GM13976 (cell line): ENCODE measurements at places on chromosomes 6 and 20.

GRCh38 chr6:154306696-154307095 is 49.9 kb downstream of the IPCEF1 start:
- DNase-seq = no peak

DNA sequence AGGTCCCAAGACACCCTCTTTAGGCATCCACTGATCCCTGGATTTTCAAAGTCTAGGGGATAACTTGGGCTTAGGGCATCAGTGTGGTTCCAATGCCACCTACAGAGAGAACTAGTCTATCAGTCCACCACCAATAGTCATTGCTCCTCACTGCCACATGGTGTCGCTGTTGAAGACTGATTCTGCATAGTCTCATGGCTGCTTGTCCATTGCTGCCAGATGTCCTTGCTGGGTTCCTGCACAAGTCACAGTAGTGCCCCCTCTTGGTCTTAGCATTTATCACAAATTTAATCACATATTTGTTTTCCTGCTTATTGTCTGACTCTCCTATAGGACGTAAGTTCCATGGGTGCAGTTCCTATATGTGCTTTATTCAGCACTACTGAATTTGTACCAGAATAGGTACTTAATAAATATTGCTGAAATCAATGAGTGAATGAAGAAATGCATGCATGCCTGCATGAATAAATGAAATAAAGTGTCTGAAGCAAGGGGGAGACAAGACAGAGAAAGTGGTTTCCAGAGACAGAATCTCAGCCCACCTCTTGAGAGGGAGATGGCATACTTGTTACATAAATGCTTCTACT is 45.9 kb upstream of the RALY start:
- peak; percentile 43 for DNase-seq

DNA sequence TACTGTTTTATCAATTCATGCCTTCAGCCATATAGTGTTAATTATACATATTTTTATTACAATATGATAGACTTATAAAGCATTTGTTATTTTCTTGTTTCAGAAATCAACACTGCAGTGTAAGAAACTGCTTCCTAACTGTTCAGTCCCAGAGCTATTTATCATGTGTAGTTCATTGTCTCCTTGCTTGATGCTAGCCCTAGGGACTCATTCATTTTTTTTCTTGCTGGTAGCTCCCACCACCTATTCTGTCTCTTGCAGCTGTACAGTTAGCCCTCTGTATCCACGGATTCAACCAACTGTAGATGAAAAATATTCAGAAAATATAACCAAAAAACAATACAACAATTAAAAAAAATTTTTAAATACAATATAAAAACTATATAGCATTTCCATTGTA is 121.3 kb downstream of the STXBP5 start:
- no peak for DNase-seq

DNA sequence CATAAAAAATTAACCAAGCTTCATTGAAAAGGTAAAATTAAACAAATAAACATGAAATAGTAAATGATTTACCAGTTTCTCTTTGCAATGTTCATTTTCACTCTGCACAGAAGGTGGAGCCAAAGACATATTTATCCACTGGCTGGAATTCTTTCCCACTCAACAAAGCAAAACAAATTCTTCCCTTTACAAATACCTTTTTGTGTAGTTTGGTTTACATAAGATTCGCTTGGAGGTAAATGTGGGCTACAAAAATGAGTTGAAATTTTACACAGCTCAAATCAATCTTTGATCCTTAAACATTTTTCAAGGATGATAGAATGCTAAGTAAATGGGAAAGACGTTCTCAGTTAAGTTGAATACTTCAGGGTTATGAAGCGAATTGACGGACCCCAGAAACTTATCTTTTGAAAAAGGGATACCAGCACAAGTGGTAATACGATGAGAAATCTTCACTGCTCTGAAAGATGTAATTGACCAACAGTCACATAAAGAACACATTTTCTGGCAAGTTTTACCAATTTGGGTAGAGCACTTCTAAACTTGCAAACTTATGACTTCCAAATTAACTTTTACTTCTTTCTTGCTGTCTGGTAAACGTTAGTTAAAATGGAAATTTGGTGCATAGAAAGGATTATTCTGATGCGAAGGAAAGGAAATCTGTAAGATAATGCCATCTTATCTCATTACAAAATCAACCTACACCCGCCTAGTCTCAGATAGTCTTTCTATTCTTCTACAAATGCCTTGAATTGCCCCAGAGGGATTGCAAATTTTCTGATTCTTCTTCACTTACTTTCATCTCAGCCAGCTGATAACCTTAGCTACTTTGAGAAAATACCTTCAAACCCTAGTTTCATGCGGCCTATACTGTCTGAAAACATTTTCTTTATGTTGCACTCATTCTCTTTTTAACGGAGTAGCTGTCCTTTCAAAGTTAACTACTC is 4.7 kb upstream of the GJA1 start:
- no peak for DNase-seq

DNA sequence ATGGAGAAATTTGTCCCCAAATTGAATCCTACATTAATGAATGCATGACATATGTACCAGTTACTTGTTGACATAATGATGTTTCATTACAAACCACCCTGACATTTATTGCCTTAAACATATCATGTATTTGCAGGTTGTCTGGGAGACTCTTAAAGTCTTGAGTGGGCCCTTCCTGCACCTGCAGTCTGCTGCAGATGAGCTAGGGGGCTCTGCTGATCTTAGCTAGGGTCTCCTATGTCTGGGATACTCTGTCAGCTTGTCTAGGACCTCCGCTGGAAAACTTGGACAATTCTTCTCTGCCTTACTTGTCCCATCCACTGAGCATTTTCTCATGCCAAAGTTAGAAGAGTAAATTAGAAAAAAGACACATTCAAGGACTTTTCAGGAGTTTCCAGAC is 581.6 kb downstream of the HAO1 start:
- no peak for DNase-seq

DNA sequence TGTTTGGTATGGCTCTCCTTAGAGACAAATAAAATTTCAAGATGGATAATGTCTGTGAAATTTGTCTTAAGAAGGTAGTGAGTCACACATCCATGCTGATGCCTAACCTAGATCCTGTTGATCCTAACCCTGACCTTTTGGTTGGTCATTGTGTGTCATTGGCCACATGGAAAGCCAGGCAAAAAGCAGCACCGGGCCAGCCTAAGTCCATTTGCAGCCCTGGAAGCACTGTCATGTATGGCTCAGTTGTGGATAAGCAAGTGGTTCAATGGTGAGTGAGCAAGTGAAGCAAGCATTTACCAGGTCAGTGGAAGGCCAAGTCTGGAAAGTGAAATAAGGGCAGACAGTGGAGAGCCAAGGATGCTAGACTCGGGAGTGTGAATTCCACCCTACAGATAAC is 12.1 kb upstream of the XRN2 start:
- no peak for DNase-seq

DNA sequence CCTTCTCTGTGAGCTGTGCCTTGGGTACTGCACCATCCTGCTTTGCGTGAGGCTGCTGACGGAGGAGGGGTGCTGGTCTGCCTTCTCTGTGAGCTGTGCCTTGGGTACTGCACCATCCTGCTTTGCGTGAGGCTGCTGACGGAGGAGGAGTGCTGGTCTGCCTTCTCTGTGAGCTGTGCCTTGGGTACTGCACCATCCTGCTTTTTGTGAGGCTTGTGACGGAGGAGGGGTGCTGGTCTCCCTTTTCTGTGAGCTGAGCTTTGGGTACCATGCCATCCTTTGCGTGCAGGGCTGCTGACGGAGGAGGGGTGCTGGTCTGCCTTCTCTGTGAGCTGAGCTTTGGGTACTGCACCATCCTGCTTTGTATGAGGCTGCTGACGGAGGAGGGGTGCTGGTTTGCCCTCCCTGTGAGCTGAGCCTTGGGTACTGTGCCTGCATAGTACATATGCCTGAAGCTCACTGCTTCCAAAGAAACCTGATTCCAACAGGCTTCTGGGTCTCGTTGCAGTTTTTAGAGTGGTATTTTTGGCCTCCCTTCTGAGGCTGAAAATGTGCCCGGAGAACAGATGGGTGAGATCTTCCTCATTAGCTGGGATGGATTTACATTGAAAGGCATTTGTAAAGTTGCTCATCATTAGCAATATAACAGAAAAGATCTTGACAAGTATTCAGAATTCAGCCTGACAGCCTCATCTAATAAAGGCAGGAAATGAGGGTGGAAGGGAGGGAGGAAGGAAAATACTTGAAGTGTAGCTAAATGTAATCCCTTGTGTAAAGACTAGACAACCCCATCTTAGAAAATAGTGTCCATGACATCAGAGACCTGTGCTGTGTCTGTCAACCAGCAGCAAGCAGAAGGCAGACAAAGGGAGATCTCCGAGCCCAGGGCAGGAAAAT is 46.8 kb upstream of the UNC93A start:
- DNase-seq = no peak
